AG04449 (cell line): ENCODE measurements at places on chromosomes 11 and 22.
A peak's percentile ranks its signal among the peaks of the same experiment; 100 is the strongest.

- no peak for DNase-seq
Observed at GRCh38 chr11:45860348-45860747, 13.1 kb downstream of the CRY2 start.

GRCh38 chr22:24417901-24418641 is 9.3 kb upstream of the ADORA2A start:
- DNase-seq = no peak

DNA sequence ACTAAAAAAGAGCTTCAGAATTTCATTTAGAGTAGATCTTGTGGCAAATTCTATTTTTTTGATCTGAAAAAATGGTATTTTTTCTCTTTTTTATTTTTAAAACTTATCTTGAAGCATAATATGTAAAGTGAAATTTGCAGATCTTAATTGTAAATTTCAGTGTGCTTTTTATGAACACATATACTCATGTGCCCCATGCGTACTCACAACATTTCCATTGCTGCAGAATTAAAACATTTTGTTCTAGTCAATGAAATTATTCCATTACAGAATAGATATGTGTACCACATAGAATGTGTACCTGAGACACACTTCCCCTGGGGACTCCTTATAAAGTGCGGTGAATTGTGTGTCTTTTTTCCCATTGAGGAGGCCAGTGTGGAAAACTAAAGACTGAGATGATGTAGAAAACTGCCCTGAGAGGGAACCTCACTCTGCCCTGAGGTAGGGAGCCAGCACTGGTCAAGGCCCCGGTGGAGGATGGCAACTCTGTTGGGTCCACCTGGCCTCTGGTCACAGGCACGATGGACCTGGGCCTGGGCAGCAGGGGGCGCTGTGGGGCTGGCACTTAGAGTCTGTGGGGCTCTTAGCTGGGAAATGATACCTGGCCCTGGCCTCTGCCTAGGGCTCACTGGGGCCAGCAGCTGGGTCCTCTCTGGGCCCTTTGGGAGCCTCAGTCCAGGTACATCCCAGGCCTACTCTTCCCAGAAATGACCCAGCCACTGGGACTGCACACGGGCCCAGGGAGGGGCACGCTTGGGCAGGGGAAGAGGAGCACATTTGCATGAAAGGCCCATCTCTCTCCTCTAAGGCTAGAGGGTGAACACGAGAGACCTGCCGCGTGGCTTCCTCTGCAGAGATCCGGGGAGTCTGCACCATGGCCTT is 77.9 kb upstream of the TOP3B start:
- DNase-seq = no peak

DNA sequence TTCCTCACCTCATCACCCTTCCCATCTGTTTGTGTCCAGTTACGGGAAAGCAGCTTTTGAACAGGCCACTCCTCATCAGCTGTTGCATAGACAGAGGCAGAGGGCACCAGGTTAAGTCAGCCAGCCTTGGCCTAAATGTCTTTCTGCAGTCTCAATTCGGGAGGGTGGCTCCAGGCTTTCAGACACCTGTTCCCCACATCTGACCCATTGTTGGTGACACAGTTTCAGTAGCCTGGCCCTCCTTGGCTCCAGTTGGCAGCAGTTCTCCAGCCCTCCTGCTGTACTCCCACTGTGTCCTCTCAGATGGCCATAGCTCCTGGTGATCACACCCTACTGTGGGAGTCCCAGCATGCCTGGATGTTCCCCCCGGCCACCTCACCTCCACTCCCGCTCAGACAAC is 70.8 kb upstream of the MYOD1 start:
- no peak for DNase-seq

DNA sequence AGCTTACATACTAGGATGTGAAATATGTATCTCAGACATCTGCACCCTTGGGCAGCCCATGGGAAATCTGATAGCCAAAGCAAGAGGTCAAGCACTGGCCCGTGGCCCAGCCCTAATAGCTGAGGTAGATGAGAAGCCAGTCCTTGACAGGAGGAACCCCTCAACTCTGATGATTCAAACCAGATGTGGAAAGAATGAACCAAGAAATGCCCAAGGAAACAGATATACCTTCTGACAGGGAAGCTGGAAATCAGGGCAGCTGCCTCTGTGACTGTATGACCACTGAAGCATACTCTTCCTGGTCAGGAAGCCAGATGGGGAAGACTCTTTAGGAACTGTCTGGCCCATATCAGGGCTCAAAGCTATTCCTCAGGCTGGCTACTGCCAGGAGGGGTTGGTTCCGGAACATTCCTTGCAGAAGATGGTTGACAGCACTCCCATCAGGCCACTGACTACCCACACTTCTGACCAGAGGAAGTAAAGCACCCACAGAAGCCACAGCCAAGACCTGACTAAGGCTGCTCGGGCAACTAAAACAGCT is 124.2 kb downstream of the SWAP70 start:
- peak; percentile 55 for DNase-seq

DNA sequence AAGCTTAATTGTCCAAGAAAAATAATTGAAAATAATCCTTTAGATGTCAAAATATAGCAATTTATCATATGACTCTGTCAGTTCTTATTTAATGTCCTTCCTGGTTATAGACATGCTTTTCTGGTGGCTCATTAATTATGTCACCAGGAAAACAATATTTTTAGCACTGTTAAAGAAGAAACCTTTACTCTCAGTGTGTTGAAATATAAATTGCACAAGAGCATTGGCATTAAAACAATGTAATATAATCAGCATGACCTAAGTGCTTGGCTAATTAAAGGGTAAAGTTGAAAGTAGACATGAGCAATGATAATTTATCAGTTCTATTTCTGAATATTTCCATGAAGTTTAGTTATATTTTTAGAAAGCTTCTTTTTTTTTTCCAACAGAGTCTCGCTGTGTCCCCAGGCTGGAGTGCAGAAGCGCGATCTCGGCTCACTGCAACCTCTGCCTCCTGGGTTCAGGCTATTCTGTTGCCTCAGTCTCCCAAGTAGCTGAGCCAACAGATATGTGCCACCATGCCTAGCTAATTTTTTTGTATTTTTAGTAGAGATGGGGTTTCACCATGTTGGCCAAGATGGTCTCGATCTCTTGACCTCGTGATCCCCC is 232.3 kb downstream of the JRKL start:
- DNase-seq = no peak

GRCh38 chr11:100340466-100341319 is 346.4 kb upstream of the ARHGAP42 start:
- DNase-seq = no peak

- peak; percentile 59 for DNase-seq
Observed at GRCh38 chr11:57094181-57094935, 87.4 kb upstream of the LRRC55 start.

GRCh38 chr22:26430600-26430999 is 1.5 kb downstream of the ASPHD2 start:
- DNase-seq = no peak
